Stimulated activated CD4-positive, alpha-beta T cell treated with anti-CD3 and anti-CD28 coated beads, Interleukin-4, amount 100 ng/mL, for 1 hour (primary cell): ENCODE measurements at places on chromosomes 13 and 19.

DNA sequence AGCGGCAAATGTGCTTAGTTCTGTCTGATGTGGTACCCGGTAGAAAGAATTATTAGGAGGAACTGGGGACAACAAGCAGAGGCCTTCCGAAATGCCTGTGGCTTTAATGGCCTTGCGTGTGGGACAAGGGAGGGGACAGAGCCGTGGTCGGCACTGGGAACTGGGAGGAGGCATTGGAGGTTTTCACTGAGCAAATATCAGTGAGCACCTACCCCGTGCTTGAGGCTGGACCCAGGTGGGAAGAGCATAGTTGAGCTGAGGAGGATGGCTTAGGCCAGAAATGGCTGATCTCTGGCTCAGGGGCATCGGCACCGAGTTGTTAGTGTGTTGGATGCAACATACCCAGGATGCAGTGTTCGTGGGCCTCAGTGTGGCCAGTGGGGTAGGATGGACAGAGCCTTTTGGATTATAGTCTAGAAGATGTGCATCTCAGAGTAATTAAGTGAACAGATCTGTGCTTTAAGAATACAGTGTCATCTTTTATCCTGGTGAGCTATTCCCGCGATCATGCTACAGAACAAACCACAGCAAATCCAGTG, 201.3 kb downstream of the TEX29 start:
- no peak for DNase-seq

GRCh38 chr13:30859326-30859725, 46.7 kb upstream of the MEDAG start:
- no peak for DNase-seq

- no peak for DNase-seq
Measured at GRCh38 chr13:113196970-113197737, 11.3 kb downstream of the PCID2 start.

DNA sequence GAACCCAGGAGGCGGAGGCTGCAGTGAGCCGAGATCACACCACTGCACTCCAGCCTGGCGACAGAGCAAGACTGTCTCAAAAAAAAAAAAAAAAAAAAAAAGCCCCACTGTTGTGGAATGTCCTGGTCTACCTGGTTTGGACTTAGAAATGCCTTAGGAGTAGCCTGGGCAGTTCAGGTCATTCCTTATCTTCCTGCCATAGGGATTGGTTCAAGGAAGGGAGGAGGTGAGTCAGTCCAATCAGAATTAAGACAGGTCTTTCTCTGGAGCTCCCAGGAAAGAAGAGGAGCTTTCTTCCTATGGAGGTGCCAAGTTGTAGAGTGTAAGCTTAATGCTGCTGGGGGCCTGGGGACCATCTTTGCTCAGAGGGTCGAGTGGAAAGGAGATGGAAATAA, 44.8 kb downstream of the SIPA1L3 start:
- no peak for DNase-seq
